ENCODE measurements at places on chromosomes 6 and 20.
A peak's percentile ranks its signal among the peaks of the same experiment; 100 is the strongest.

DNA sequence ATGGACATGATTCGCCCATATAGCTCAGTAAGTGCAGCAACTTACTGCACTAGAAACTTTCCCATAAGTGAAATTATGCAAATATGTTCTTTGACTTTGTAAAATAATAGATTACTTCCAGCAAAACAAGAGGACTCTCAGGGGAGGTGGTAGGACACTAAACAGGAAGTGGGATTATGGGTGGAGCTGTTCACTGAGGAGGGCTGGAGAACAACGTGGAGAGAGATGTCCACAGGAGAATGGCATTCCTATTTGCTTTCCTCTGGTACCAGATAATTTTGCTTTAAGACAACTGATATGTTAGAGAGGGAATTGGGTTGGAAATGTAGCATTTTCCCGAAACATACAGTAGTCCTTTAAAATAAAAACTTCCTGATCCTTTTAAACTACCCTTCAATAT, 3.7 kb downstream of the TPD52L1 start:
- DNase-seq: no peak

DNA sequence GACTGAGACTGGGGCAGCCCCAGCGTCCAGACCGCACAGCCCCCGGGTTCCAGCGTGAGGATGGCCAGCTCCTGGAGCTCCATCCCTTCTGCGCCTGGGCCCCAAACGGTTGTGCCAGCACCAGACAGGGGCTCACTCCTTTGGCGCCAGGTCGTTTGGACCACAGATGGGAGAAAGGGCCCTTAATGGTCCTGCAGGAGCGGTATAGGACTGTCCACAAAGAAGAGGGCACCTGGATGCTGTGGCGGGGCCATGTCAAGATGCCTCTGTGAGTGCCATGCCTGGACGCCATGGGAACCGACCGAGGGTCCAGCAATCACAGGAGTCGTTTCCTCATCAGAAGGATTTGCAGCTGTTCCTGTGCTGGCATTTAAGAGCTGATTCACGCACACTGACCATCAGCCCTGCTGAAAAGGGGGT, 82.7 kb downstream of the DLL1 start:
- peak; percentile 79 for DNase-seq

DNA sequence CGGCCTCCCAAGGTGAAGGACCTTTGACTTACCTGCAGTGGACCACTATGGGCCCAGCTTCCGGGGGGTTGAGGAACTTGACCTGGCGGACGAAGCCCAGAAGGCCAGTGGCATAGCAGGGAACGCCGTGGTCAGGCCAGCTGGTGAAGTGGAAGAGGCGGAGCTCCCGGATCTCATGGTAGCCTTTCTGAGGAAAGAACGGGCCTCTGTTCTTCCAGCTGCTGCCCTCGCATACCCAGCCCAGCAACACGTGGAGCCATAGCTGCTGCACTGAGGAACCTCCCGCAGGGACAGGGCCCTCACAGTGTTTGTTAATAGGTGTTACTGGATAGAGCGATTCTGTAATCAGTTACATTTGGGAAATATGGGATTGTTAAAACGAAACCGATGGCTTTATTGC, 492.1 kb upstream of the CHD6 start:
- no peak for DNase-seq

DNA sequence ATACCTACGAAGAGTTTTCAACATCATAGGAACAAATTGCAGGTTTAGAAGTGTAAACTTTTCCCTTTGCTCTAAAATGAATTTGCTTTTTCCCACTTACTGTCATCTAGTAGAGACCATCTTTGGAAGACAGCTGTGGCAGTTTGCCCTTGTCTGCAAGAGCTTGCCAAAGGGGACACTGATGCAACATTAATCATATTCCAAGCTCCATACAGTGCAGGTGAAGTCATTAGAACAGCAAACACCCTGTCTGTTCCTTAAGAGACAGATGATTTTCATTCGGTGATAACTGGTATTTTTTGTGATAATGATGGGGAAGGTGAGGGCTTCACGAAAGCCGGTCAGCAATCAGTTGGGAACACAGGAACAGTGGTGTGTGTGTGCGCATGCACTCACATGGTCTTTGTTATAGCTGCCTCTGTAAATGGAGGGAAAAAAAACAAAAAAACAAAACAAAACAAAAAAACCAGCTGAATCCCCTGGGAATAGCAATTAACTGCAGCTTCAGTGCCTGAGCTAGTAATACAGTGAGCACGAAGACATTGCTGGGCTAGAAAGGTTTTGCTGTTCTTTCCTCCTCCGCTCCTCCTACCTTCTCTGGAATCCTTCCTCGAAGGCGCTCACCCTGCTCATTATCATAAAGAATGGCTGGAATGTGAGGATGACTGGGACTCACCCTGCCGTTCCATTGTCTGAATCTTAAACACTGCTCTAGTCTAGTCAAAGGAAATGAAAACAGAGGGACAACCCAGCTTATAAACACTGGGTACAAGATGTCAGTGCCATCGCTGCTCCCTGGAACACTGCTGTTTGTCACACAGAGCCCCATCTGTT, 35.2 kb upstream of the KIF13A start:
- DNase-seq: no peak

GRCh38 chr6:126307849-126308248, 32.1 kb upstream of the CENPW start:
- DNase-seq: no peak

DNA sequence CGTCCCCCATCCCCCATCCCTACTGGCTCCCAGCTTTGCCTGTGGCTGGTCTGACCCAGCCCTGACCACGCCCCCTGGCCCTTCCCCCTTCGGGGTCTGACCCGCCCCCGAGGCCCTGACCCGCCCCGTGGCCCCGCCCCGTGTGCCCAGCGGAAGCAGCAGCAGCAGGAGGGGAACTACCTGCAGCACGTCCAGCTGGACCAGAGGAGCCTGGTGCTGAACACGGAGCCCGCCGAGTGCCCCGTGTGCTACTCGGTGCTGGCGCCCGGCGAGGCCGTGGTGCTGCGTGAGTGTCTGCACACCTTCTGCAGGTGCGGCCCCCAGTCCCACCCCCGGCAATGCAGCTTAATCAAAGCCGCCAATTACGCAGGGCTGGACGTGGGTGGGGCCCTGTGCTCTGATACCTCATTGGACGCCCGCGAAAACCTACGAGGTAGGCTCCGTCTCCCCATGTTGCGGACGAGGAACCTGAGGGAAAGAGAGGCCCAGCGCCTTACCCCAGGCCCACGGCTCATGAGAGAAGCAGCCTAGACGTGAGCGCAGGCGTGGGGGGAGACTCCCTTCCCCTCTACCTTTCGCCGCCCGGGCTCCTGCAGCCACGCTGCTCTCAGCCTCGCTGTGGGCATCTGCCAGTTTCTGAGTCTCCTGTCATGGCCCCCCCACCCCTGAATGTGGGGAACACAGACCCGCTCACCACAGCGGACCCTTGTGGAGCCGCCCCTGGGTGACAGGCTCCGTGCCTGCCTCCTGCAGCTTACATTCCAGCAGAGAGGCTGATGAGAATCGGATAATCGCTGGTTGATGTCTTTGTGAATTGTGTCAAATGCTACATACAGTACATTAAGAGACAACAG, 12.8 kb downstream of the RBCK1 start:
- DNase-seq: no peak

GRCh38 chr6:26222571-26222970, 135.3 kb downstream of the HFE start:
- DNase-seq: no peak

DNA sequence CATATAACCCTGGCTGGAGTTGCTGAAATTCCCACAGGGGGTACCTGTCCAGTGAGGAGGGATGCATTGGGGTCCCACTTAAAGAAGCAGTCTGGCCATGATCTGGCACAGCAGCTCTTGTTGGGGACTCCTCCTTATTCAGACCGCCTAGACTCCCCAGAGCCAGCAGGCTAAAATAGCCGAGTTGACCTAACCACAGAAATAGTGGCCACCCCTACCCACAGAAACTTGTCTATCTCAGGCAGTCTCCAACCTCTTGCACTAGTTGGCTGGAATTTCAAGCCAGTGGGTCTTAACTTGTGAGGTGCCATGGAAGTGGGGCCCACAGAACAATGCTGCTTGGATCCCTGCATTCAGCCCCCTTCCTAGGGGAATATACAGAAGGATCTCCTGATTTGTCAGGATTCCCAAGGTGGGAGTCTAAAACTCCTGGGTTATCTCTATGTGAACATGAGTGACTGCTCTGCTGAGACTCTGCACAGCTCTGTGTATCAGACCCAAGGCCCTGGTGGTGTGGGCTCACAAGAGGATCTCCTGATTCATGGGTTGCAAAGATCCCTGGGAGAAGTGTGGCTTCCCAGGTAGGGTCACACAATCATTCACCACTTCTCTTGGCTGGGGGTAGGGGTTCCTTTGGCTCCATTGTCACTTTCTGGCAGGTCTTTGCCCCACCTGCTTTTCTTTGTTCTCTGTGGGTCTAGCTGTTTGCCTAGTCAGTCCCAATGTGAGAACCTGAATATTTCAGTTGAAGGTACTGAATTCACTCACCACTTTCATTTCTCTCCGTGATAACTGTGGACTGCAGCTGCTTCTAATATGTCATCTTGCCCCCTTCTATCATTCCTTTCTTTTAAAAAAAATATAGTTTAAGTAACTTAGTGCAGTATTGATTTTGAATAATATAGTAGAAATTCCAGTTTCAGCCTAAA, 65.5 kb upstream of the CLVS2 start:
- DNase-seq: no peak

- no peak for DNase-seq
Measured at GRCh38 chr6:85865420-85866369, 223.0 kb upstream of the SYNCRIP start.

DNA sequence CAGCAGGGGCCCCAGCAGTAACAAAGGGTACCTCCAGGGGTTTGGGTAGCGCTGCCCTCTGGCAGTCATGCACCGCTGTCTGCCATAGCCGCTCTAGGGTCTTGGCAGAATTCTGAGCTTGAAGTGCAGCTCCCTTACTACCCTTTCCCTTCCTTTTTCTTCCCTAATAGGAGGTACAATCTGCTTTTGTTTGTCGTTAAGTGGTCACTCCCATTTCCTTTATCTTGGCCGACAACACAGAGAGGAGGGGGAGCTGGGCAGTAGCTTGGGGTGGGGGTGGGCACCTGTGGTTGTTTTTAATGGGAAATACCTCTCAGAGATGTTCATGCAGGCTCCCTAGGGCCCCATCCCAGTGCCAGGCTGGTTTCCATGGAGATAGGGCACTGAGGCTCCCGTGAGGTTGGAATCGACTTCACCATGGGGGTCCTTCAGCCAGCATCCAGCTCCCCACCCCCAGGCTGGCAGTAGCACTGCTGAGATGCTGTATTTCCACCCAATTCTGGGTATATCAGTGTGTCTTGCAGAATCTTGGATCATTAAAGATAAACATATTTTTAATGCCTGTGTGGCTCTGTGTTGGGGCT, 18.6 kb downstream of the CCDC167 start:
- DNase-seq: no peak

- DNase-seq: no peak
Measured at GRCh38 chr6:92404281-92404680, 1015.1 kb downstream of the EPHA7 start.

DNA sequence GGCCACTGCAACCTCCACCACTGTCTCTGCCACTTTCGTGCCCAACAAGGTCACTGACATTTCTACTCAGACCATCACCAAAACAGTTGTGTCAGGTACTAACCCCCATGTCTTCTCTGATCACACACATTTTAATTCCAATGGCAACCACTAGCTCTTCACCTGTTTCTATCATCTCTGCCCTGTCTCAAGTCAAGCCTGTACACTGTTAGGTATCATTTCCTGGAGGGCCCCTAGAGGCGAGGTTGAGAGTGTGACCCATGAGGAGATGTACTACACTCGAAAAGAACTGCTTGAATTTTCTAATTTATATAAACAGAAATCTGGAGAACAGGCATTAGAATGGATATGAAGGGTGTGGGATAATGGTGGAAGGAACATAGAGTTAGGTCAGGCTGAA, 17.4 kb upstream of the MUC21 start:
- DNase-seq: no peak

- DNase-seq: no peak
Measured at GRCh38 chr20:46701556-46701955, 7.9 kb upstream of the SLC2A10 start.

DNA sequence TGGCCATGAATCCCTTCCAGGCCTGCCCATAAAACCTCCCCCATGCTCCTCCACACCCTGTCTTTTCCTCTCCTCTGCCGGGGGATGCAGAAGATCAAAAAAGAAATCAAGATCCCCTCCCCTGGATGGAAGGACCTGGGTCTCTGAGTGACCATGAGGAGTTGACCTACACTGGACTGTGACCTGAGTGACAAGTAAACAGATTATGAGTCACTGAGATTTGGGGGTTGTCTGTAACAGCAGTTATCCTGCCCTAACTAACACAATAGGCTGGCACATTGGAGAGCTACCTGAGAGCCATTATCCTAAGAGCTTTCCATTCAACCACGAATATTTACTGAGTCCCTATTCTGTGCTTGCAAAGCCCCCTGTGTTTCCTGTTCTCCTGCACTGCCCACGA, 28.4 kb upstream of the SIRPA start:
- DNase-seq: no peak

- DNase-seq: no peak
Measured at GRCh38 chr6:47457370-47457769, 20.2 kb upstream of the CD2AP start.

DNA sequence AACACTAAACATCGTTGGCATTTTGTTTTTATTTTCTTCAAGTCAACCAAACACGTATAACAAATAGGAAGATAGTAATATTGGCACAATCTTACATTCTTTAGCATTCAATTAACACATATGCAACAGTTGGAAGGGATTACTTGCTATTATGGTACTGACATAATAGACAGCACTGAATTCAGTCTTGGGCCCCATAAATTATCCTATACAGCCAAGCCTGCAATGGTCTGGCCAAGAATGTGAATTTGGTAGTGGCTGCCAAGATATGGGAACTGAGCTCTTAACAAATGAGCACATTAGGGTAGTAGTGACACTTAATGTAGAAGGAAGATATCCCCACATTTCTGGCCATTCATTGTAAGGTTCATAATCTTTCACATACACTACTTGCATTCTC, 44.8 kb upstream of the ARHGAP18 start:
- no peak for DNase-seq

GRCh38 chr6:46849361-46849690, 56.1 kb downstream of the MEP1A start:
- DNase-seq: no peak

- DNase-seq: no peak
Measured at GRCh38 chr20:31871618-31871954, 1.2 kb downstream of the TTLL9 start.

GRCh38 chr6:6915813-6916547, 191.8 kb upstream of the RREB1 start:
- DNase-seq: no peak

DNA sequence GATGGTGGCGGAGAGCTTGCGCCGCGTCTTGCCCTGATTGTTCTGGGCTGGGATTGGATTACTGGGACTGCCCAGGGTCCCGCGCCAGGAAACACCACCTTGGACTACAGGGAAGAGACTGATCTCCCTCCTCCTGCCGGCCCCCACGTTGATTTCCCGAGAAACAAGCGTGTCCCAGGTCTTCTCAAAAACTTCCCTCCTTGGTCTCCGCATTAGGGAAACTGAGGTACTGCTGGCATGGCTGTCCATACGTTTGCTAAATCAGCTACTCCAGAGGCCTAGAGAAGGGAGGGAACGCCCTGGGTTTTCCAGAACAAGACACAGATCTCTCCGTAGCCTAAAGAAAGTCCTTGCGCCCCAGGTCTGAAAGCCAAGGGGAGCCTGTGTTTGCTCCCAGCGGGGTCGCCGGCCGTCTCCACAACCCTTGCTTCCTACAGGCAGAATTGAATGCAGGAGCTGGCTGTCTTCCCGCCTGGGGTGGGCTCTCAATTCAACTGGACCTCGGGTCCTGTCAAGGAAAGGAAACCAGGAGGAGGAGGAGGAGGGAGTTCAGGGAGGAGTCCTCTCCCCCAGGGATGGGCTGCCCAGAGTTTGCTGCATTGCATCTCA, 29.2 kb downstream of the TFAP2A start:
- DNase-seq: no peak

- DNase-seq: peak; percentile 77
Measured at GRCh38 chr6:44712353-44713111, 325.0 kb downstream of the CDC5L start.
